SK-MEL-5 (cell line): ENCODE measurements at places on chromosomes 3 and 15. TPM values are rescaled to one million over a fixed set of nuclear protein-coding genes. Genes with fewer than 3 reads are reported as not detected.

GRCh38 chr3:40989141-40990061 is 209.9 kb upstream of the CTNNB1 start:
- peak; percentile 58 for DNase-seq

- DNase-seq, result no peak
Observed at GRCh38 chr3:183619624-183620251, 15.7 kb upstream of the KLHL24 start.

GRCh38 chr3:17515445-17516234 is 226.8 kb downstream of the TBC1D5 start:
- no peak for DNase-seq

GRCh38 chr3:106811376-106811775 is 565.9 kb upstream of the CCDC54 start:
- no peak for DNase-seq

IGSF11 gene
- 64.6 and 66.5 TPM in 2 replicates for total RNA-seq
